ENCODE measurements at places on chromosomes 7 and 10. TPM values are rescaled to one million over a fixed set of nuclear protein-coding genes. Genes with fewer than 3 reads are reported as not detected.

Gene TET1
- 1.6 TPM for total RNA-seq

Gene TRDMT1
- 4.2 TPM for total RNA-seq

Gene WNT8B
- 0.14 TPM for total RNA-seq

Gene WIPF3
- total RNA-seq = not detected

Gene VWDE
- total RNA-seq = 3.2 TPM

Gene SDK1
- total RNA-seq = 1.2 TPM

Gene SNCG
- not detected for total RNA-seq

Gene CYP2C19
- not detected for total RNA-seq
